Midbrain (tissue), 1 donor: ENCODE measurements at places on chromosomes 6 and 20.

DNA sequence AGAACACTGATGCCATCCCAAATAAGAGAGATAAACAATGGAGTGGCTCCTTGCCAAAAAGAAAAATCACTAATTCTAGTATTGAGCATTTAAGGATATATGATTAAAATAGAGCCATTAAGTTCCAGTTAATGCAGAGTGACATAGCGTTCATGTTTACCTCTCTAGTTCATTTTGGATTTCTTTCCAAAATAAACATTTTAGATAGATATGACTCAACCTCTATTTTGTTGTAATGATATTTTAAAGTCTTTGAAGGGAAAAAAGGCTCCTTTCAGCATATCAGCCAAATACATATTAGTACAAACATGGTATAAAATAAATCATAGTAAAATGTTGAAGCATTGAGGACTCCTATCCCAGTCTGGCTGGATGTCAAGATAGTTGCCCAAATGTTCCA lies 33.4 kb downstream of the RWDD2A start:
- DNase-seq: no peak

DNA sequence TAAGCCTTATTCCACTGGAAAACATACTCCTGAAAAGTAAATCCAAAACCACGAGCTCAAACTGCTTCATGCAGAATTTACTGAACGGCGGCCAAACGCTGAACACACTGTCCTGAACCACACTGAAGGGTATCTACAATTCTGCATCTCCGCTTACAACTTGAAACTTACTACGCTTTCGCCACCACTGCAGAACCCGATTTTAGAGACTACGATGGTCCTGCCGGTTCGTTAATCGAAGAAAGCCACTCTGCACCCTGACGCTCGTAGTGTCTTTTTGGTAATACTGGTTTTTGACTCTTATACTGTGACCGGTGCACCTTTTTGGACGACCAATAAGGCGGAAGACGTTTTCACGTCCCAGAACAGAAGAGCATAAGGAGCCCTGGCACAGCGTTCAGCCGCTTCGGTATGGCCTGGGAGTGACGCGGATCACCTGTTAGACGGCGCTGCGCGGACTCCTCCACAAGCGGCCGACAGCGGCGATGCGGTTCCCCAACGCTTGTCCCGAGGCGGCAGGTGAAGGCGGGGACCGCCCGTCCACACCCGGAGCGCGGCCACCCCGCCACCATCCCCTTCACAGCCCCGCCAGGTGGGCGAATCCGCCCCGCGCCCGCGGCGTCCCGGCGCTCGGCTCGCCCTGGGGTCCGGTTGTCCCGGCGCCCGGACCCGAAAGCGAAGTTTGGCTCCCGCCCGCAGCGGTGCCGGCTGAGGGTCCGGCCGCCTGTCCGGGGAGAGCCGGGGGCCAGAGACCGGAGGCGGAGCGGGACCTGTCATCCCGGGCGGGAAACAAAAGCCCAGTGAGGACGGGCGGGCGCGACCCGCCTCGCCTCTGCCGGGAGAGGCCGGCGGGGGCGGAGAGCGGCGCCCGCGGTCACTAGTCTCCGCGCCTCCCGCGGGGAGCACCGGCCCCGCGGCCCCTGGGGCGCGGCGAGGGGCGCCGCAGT lies 784 bp downstream of the FKBP5 start:
- peak; percentile 66 for DNase-seq

DNA sequence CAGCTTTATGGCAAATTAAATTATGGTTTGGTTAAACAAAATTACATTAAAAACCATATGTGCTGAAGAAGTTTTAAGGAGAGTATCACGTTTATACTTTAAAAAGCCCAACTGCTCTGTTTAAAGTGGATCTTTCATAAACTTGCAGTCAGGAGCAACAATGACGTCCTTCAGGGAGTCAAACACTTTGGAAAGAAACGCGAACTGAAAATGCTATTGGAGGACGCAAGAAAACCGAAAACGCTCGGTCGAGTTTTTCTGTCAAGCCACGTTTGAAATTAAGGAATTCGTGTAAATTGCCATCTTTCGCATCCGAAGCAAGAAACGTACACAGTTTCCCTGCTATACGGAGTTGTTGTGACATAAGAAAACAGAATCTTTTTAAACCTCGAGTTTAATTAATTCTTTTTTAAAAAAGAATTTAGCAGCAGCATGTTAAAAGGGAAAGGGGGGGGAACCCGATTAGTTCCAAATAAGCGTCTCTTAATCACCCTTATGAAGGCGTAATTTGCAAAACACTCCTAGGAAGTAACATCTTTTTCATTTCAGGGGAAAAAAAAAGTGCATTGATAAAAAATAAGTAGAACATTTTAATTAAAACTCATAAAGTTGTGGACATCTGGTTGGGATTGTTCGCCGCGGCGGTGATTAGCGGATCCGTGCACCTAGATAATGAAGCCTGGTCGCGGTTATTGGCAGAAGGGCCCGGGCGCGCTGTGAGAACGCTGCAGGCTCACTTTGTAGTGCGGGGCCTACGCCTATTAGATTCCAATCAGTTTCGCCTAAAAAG lies 295.4 kb downstream of the TFAP2C start:
- DNase-seq: no peak

GRCh38 chr20:62151225-62151624 lies 7.7 kb downstream of the SS18L1 start:
- DNase-seq: no peak

DNA sequence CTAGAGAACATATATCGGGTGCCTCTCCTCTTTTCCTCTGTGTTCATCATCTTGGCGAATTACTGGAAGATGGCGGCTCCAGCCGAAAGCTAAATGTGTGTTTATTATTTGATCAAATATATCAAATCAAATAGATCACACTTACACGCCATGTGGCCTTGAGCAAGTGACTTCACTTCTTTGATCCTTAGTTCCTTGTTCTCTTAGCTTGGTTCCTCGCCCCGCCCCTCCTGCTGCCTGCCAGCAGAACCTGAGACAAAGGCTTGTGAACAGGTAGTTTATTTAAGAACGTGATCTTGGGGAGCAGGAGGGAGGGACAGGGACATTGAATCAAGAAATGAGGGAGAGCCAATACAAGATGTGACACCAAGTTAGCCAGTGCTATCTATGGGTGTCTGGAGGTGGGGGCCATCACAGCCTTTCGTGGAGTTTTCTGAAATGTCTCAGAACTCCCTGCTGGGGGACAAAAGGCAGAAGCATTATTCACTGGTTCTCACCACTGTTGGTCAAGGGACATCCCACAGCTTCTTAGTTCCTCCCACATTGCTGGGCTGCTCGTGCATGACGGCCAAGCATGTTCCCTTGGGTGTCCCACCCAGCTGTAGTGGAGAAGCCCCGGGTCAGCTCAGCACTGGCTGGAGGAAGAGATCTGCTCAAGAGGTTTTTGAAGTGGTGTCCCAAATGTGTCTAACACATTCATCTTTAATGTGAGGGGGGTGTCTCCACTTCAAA lies 44.9 kb upstream of the RNF24 start:
- no peak for DNase-seq

DNA sequence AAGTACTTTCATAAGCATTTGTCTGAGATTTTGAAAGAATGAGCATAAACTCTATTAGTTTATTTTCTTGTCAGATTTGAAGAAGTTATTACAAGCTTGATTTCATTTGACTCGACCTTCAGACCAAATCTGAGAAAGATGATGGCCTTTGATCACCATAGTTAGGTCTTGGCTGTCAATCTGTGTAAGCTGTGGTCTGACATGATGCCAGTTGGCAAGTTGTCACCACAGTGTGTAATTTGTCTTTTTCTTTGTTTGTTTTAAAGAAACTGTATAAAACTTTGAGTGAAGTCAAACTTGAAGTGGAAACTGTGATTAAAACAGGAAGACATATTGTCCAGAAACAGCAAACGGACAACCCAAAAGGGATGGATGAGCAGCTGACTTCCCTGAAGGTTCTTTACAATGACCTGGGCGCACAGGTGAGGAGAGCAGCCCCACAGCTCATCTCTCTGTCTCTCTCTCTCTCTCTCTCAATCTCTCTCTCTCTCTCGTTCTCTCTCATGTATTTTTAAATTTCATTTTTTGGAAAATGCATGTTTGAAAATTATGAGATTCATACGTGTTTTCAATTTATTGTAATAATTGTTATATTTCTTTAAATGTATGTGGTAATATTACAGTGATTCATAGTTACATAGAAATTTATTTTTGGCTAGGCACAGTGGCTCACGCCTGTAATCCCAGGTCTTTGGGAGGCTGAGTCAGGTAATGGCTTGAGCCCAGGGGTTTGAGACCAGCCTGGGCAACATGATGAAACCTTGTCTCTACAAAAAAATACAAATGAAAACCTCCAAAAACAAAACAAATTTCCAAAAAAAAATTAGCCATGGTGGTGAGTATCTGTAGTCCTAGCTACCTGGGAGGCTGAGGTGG lies 208.1 kb downstream of the UTRN start:
- DNase-seq: no peak

DNA sequence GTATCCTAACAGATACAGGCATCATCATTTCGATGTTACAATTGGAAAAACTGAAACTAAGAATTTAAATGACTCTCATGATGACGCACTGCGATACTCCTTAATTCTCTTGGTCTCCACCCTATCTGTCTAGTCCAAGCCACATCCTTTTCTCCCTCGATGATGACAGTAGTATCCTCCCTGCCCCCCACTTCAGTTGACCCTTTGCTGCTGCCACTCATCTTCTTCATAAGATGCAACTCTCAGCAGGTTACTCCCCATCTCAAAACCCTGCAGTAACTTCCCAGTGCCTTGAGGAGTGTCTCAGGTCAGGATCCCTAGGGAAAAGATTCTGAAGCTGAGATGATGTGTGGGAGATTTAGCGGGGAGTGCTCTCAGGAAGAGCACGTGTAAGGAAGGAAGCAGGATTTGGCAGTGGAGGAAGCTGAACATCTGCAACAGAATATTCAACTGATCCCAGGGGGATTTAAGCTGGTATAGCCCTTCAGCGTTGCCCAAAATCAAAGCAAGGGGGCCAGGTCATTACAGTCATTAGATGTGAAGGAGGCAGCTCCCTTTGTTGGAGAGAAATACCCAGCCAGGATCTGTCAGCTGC lies 16.1 kb downstream of the JPH2 start:
- no peak for DNase-seq

GRCh38 chr6:145110109-145110508 lies 625.2 kb downstream of the EPM2A start:
- no peak for DNase-seq

DNA sequence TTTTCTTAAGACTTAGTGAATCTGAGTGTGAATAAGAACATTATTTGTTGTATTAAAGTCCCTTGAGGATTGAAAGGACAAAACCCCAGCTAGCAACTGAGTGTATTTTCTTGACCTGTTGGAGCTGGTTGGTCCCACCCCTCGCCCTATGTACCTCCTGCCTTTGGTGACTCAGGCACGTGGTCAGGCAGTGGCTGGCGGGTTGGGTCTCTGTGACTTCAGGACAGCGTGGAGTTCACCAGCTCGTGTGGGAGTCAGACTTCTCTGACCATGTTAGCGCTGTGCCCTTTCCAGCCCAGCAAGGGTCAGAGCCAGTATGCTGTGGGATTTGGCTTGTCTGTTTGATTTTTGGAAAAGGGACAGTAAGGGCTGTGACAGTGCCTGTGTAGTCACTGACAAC lies 93.7 kb downstream of the SSR1 start:
- no peak for DNase-seq

DNA sequence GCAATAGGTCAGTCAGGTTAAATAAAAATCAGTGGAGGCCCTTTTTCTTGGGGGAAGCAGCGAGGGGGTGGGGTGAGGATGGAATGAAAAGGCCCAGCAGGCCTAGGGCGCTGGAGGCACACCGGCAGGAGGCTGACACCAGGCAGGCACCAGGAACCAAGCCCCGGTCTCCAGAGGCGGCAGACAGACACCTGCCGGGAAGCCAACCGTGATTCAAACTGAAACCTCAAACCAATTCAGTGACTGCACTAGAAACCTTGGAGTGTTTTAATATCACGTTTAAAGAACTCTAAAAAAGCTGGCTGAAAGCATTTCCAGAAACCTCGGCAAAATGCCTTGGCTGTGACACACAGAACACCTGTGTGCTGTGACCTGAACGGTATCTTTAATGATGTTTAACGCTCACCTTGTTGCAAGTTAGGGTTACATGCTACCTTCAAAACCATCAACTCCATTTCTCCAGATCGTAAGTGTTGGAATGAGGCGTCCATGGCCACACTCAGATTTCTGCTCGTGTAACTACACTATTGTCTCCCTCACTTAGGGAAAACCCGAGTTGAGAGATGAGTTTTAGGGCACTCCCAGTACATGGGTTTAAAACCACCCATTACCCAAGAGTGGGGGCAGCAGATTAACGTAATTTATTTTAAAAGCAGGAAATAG lies 27.2 kb downstream of the DIDO1 start:
- no peak for DNase-seq

DNA sequence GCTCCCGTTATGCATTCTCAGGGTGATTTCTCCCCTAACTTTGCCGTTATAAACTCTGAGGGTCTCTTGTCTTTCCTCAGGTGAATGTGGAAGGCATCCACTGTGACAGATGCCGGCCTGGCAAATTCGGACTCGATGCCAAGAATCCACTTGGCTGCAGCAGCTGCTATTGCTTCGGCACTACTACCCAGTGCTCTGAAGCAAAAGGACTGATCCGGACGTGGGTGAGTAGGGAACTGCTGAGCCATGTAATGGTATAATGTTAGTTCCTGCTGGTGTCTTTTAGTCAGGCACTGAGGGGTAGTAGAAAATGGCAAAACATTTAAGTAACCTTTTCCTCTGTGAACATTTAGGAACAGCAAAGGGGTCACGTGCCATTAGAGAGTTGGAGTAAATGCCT lies 395.4 kb downstream of the ARHGAP18 start:
- DNase-seq: peak; percentile 14

DNA sequence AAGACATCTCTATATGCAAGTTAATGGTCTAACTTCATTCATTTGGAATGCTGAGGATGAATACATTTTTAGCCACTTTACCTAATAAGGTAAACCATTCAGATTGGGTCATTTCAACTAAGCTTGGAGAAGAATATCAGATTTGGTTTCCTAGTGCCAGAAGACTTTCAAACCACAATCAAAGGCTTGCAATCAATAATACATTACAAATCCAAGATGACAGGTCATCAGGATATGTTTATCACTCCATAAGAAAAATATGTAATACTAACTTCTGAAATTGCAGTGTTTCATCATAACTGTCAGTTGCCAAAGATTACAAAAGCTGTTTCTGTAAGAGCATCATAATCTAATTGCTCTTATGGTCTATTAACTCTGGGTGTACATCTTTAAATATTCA lies 654.0 kb downstream of the COL12A1 start:
- DNase-seq: no peak

- DNase-seq: no peak
Measured at GRCh38 chr6:31321820-31322219, 35.2 kb downstream of the HLA-B start.

DNA sequence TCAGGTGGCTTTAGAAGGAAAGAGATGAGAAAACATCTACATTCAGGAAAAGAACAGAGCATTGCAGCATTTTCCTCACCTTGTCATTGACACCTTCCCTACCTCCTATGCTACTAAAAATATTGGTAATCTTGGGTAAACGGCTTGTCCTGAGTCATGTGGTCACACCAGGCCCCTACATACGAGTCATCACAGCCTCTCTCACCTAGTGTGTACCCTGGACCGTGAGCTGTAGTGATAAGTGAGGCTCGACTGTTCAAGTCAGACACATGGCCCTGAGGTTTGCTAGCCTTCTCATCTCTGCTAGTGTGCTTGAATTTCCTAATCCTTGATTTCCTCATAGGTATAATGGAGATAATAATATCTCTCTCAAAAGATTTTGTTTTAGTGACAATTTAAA lies 29.6 kb upstream of the TMEM244 start:
- DNase-seq: no peak
